ENCODE measurements at places on chromosomes 3 and 15. TPM values are rescaled to one million over a fixed set of nuclear protein-coding genes. Genes with fewer than 3 reads are reported as not detected.

DNA sequence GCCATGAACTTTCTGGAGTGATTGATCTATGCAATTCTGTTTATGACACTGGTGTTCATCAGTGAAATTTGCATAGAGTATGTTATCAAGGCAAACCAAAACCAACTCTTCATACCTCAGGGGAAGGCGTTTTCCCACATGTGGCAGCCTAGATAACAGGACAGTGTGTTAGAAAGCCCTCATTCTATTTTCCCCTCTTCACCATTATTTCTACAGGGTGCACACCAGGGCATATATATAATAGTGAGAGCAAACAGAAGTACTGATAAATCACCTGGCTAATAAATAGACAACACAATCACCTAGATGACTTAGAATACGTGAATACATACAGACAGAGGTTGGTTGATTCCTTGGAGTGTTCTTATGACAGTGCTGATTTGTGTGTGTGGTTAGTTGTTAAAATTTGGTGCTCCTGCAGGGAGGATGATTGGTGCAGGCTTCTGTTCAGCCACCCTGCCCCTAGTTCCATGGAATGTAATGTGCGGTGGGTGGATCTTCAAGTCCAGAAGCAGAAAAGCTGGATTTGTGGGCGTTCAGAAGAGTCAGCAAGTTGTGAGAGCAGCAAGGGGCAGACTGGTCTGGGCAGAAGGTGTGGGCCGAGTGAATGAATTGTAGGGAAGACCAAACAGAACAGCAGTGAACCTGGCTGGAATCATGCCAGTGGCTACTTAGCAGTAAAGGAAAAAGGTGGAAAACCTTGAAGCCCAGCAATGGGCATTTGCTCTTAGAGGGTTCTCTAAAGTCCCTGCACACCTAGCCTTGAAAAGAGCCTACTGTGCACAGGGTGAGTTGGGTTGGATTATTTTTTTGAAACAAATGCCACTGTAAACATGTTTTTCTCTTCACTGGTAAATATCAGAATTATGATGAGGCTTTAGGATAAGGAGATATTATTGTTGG is 11.7 kb upstream of the RARRES1 start:
- no peak for DNase-seq
- H3K36me3 ChIP-seq = peaks cover 6% of the 10 kb centered on the region
- H3K4me3 ChIP-seq = no peak overlapping the region
- H3K27me3 ChIP-seq = no peaks in the 10 kb centered on the region
- peaks cover 10% of the 10 kb centered on the region for H3K4me1 ChIP-seq

DNA sequence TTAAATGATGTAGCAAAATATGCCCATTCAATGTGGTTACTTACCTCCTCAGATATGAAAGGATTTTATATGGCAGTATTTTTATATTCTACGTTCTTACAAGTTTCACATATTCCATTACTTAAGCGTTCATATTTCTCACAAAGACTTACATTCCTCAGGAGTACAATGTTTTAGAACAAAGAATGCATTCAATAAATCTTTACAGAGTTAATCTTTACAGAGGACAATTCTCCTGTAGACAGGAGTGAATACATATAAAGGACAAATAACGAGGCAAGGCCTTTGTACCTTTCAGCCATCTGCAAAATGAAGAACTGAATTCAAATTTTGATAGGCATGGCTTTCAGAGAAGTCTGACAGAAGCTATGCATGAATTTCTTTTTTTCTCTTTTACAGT is 1.9 kb downstream of the ZNF80 start:
- H3K4me3 ChIP-seq = peak overlapping the region; percentile 49
- peaks cover 12% of the 10 kb centered on the region for H3K36me3 ChIP-seq
- DNase-seq = no peak
- H3K4me1 ChIP-seq = peaks cover 44% of the 10 kb centered on the region

- no peak overlapping the region for H3K27ac ChIP-seq
- peaks cover 3% of the 10 kb centered on the region for H3K27me3 ChIP-seq
- H3K36me3 ChIP-seq = no peaks in the 10 kb centered on the region
- H3K4me3 ChIP-seq = no peak overlapping the region
Observed at GRCh38 chr15:93210995-93211394, 122.0 kb upstream of the RGMA start.

DNA sequence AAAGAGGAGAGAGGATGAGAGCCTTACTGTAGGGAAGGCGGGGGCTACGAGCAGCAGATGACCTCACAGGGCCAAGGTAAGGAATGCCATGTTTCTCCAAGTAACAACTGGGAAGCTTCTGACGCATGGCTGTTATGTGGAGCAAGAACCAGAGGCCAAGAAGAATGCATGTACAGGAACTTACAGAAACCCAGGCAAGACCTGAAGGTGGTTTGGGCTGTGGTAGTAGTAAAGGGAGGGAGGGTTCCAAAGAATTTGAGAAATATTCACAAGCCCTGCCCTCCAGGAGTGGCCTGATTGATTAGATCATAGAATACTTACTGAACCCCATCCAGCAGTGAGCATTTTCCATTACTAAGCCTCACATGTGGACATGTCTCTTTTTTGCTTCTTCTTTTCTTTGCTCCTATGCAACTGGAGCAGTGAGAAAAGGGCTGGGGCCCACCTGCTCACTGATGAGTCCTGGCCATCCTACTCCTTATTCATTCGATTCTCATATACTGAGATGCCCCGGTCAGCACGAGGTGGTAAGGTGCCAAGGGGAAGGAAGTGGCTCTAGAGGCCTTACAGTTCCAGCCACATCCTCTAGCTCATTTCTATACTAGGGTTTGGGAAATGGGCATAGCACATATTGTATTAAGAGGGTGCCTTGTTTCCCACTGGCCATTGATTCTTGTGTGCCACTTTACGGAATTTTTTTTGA is 8.3 kb upstream of the SLC12A8 start:
- peaks cover 3% of the 10 kb centered on the region for H3K36me3 ChIP-seq
- H3K4me3 ChIP-seq = no peak overlapping the region
- H3K4me1 ChIP-seq = peaks cover 19% of the 10 kb centered on the region
- no peak for DNase-seq
- peaks cover 2% of the 10 kb centered on the region for H3K27me3 ChIP-seq

GRCh38 chr3:105334138-105334882 is 32.4 kb upstream of the ALCAM start:
- no peak overlapping the region for H3K4me3 ChIP-seq
- H3K4me1 ChIP-seq = peaks cover 5% of the 10 kb centered on the region
- H3K27me3 ChIP-seq = peaks cover 21% of the 10 kb centered on the region
- DNase-seq = no peak
- H3K36me3 ChIP-seq = no peaks in the 10 kb centered on the region

- no peak overlapping the region for H3K4me3 ChIP-seq
- no peak overlapping the region for H3K27ac ChIP-seq
- DNase-seq = no peak
- no peaks in the 10 kb centered on the region for H3K36me3 ChIP-seq
- no peaks in the 10 kb centered on the region for H3K27me3 ChIP-seq
Observed at GRCh38 chr15:37289109-37289765, 188.9 kb upstream of the MEIS2 start.

The SCG5 gene
- total RNA-seq = 2.7 TPM
